ENCODE measurements at places on chromosomes 6 and 20.
A peak's percentile ranks its signal among the peaks of the same experiment; 100 is the strongest.

- no peak for DNase-seq
Observed at GRCh38 chr6:20013066-20013861, 176.1 kb downstream of the ID4 start.

DNA sequence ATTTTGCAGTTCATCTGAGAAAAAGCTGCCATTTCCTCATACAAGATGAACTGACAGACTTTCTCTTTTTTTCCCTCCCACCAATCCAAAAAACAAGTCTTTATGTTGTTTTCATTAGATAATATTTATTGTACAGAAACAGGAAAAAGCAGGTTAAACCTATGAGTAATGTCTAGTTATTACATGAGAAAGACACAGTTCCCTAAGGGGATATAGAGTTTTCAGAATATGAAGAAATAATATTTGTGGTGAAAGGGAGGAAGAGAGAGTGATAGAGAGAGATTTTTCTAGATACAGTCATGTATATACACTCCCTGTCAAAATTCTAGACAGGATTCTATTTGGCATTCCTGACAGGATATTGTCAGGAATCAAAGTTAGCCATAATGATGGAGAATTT, 392.4 kb downstream of the BMP2 start:
- DNase-seq: peak; percentile 62

DNA sequence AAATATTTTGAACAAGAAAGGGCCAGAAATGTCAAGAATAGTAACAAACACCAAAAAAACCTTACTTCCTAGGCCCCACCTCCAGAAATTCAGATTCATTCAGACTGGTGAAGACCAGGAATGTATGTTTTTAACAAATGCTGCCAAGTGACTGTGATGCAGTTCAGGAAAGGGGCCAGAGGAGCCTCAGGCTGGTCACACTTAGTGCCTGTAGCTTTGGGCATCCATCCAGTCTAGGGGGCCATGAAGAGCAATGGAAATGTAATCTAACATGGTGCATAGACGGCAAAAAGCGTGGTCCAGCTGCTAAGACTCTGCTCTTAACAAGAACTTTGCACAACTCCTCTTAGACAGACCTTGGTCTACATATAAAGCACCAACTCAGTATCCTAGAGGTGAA, 7.1 kb downstream of the GJA1 start:
- DNase-seq: no peak

DNA sequence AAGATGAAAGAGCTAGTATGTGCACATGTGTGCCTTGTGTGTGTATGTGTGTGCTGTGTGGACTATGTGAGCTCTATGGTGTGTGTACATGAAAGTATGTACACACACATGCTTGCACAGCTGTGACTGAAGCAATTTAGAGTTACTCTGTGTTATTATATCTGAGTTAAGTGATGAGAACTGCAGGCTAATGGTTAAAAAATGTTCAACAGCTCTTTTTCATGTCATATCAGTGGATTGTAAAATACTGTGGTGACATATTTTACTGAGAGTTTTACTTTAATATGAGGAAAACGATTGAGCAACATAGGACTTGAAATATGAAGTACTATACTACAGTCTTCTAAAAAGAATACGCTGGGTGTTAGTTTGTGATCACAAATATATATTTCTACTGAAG, 195.7 kb upstream of the KCNK16 start:
- peak; percentile 12 for DNase-seq

DNA sequence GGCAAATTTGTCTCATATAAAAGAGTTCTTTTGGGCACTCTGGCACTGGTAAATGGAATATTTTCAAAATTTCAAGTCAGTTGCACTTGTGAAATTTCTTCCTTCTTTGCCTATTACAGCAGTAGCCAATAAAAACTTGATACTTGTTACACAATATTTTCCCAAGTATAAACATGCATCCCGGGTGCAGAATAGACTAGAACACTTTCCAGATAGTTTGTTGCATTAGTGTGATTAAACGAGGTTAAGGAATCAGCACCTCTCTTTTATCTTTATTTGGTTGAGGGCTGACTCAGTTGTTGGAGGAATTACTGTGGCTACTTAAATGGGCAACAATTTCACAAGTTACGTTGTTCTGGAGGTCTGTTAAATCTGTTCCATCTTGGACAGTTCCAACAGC, 467.5 kb downstream of the CDKAL1 start:
- DNase-seq: no peak

DNA sequence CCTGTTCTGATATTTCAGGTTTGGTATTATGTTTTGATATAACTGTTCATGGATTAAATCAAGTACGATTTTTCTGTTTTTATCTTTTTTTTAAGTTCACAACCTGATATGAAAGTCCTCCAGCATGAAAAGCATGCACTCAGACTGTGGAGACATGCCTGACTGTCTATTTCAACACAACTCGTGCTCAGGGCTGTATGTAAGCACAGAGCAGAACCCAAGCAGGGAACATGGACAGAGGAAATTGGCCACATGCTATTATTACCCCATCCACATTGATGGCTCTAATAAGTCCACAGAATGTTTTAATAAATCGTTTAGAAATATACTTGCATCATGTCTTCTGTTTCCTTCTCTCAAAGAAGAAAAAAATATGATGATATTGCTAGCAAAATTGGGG, 730.4 kb downstream of the C6orf118 start:
- DNase-seq: no peak

DNA sequence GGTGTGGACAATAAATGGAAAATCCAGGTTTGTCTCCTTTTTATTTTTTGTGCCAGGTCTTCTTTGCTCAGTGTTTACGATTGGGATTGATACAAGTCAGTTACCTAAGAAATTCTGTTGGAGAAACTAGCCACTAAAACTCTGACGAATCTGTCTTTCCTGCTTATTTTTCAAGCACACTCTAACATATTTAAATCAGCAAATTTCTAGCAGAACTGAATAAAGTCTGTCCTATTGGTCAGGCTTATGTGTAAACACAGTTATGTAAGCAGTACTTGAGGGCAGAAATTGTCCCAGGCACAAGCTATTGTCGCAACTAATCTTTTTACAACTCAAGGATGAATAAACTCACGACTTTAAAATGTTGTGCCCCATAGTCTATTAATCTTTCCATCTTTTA, 12.1 kb upstream of the EXOC2 start:
- DNase-seq: no peak

DNA sequence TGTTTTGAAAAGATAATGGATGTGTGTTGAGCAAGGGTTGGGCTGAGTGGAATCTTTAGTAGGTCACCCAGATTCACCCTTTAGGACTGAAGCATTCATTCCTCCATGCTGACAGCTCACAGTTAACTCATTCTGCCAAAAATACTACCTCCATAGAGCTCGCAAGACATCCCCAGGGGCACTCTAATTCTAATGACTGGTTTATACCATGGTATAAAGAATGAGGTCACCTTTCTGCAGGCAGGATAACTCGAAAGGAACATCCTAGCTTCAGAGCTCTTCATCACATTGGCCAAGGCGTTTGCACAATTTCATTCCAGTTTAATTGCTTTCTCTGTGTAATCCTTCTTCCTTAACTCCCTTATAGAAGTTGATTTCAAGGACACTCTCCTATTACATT, 1257.2 kb upstream of the EYS start:
- no peak for DNase-seq
